ENCODE measurements at places on chromosomes 3 and 15. TPM values are rescaled to one million over a fixed set of nuclear protein-coding genes. Genes with fewer than 3 reads are reported as not detected.
A peak's percentile ranks its signal among the peaks of the same experiment; 100 is the strongest.

ASTE1 gene
- 6.0 TPM for total RNA-seq

GRCh38 chr3:177816667-177817208 is 619.5 kb upstream of the TBL1XR1 start:
- peak; percentile 60 for DNase-seq

DNA sequence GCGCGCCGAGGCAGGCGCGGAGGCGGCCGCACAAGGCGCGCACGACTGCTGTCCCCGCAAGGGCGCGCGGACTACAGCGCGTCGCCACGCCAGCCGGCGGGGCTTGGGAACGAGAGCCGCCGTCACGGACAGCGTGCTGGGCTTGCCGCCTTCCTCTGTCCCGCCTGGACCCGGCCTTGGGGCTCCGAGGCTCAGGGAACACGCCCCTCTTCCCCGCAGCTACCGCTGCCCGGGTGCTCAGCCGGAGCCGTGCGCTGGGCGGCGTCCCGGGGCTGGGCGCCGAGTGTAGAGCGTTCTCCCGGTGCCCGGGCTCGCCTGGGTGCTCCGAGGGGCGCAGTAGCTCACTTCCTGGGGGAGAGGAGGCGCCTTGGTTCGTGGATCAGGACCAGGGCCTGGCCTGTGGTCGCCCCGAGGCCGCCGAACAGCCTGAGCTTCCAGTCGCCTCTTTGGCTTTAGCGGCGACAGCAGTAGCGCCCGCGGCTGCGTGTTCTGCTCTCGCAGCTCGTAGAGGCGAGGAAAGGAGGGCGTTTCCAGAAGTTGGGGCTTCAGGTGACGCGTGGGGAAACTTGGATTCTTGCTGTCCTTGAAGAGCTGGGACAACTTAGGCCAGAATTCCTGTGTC is 226.7 kb upstream of the C2CD4B start:
- peak; percentile 25 for DNase-seq

- no peak for DNase-seq
These were observed 188.9 kb downstream of the MEIS2 start for GRCh38 chr15:36911322-36911944.

GRCh38 chr3:24485511-24485910 is 9.1 kb downstream of the THRB start:
- DNase-seq = no peak

DNA sequence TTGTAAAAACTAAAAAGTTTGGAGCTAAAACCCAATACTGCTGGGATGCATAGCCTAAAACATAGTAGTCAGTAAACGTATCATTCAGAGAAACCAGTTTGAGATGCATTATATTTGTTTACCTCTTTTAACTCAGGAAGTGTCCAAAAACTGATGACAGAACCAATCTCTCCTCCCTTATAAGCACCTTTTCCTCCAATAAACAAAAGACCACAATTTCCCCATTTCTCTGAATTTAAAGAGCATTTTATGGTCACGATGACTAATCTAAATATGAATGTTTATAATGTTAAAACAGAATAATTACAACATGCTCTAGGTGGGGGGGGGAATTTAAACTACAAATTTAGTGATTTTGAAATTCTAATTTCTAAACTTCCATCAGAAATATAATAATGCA is 58.5 kb downstream of the CEP63 start:
- DNase-seq = no peak

GRCh38 chr3:80232760-80233159 is 465.0 kb upstream of the ROBO1 start:
- no peak for DNase-seq

MON1A gene
- total RNA-seq = 9.7 TPM

DNA sequence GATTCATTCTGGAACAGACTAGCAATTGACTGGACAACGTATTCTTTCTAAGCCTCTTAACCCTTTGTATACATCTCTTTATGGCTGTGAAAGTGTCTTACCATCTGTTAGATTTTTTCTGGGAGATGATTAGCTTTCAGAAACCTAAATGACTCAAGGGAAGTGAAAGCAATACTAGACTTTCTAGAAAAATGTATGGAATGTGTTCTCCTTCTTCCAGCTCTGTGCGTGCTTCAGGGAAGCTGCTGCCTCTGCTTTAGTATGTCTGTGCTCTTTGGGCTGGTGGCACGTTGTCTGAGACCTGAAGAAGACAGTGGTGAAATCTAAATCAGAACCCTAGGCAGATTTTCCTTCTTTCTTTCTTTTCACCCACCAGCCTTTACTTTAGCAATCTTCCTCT is 89.5 kb downstream of the ITPR1 start:
- no peak for DNase-seq
